Activated CD4-positive, alpha-beta memory T cell treated with anti-CD3 and anti-CD28 coated beads for 36 hours (primary cell): ENCODE measurements at places on chromosomes 5 and 9.

DNA sequence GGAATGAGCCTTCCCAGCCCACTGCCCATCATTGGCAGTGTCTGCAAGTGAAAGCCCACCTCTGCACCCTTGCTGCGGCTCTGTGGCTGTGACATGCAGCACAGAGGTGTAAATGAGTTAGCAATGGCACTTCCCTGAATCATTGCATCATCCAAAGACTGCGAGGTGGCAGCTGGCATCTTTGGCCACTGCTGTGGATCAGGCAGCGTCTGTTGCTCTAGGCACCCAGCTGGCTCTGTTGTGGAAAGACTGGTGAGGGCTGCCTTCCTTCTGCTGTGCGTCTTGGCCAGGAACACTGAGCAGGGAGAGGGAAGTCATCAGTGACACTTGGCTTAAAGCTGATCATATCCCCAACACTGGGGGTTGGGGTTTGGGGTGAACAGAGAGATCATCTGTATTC is 64.5 kb downstream of the MFAP3 start:
- no peak for DNase-seq

DNA sequence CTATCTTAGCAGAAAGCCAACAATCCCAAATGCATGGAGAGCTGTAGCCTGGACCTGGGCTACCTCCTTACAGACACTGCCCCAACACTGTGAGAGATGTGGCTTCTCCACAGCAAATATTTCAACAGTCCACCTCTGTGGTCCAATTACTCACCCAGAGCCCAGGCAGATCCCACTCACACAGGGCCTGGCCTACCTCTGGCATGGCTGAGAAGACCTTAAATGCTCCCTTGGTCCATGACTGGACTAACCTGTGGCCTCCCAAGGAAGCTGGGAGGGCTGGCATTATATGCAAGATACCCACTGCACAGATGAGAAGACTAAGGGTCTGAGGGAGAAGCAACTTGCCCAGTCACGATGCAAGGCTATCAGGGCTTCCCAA is 22.8 kb upstream of the SLC25A51 start:
- no peak for DNase-seq

DNA sequence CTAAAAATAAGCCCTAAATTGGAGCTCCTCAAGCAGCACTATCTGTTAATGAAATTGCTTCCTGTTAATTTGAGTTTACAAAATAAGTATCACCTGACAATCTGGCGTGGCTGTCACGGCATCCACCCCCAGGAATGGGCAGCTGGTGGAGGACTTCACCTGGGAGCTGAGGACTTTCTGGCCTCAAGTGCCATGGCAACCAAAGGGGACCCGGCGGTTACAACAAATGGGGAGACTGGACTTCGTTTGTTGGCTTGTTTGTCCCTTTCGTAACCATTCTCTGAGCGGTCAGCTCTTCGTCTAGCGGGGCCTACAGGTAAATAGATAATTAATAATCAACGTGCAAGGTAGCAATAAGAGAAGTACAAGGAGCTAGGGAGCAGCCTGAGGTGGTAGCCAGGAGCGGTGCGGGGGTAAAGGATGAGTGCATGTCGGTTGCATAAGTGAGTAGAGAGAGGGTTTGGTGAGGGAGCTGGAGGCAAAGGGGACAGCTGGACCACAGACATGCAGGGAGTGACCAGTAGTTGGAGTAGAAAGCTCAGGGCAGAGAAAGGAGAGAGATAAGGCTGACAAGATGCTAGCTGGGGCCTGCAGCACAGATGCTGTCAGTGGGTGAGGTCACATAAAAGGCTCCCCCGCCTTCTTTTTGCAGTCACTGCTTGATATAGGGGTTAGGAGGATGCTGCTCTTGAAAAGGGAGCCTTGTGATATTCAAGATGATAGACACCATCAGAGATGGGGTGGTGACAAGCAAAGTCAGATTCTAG is 62.5 kb downstream of the HSPA4 start:
- DNase-seq = no peak

DNA sequence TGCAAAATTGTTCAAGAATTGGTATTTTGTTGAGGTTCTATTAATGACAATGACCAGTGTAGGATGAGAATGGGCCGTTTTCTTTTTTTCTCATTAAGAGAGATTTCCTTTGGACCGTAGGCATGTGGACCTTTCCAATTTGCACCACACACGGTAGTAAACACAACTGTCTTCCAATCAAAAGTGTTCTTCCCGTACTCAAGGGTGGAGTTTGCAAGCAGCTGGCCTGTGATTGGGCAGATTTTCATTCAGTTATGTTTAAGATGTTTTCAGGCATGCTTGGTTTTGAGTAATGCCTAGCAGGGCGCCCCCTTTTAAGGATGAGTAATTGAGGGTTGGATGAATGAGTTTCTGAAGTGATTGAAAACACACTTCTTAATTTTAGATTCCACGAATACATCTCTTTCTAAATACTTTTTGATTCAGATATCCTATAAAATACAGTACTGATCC is 2.5 kb downstream of the KDM3B start:
- DNase-seq = peak; percentile 79

- DNase-seq = peak; percentile 29
These were observed 7.2 kb downstream of the INSL6 start for GRCh38 chr9:5178126-5178805.

GRCh38 chr9:68817079-68817875 is 112.2 kb downstream of the PIP5K1B start:
- no peak for DNase-seq

DNA sequence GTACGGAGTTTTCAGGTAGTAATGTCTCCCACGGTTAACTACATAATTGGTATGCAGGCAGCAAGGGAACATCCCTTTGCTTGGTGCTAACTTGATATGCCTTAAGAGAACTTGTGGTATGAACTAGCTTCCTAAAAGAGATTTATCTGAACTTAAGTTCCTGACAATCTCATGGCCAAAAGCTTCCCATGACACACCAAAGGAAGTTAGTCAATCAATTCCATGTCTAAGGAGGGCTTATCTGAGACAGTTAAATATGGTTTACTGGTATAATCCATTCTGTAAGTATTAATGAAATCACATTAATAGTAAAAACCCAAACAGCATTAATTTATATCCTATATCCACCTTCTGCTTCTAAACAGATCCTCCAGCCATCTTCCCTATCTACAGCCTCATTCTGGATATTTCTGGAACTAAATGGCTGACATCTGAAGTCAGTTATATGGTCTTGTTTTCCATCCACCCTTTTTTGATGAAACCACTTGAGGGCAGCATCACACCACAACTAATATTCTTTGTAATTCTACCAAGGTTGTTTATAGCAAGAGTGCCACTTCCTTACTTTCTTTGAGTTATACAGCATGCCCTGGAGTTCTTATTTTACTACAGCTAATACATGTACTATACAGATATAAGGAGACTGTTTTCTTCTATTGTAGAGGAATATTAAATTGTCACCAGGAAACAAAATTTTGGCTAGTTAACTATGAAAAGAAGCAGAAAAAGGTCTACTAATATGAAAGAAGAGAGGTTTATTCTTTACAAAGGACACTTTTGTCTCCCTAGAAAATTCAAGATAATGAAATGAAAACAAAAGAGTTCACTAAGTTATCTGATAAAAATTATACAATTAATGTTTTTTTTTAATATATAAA is 34.7 kb downstream of the SHOC1 start:
- DNase-seq = peak; percentile 22

DNA sequence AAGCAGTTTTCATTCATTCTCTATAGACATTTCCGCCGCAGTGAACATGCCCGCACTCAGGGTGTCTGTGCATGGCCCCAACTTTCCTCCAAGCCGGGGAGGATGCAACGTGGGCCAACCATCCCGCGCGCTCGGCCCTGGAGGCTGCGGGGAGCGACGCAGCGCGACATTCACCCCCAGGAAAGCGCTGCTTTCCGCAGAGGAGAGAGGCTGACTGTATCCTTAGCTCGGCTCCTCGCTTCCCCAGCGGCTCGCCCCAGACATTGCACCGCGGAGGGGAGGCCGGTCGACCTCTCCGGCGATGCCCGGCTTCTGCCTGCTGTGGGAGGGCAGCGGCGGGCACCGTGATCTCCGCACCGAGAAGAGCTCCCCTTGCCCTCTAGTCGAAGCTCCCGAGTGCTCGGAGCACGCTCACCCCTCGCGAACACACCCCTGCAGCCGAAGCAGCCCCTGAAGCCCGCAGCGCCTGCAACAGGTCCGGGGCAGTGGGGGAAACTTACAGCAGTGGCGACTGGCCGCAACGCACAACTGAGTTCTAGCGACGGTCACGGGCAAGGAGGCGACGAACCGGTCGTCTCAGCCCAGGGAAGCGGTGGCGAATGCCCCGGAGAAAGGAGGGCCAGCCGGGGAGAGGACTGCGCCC is 600 bp downstream of the ENC1 start:
- DNase-seq = peak; percentile 54

DNA sequence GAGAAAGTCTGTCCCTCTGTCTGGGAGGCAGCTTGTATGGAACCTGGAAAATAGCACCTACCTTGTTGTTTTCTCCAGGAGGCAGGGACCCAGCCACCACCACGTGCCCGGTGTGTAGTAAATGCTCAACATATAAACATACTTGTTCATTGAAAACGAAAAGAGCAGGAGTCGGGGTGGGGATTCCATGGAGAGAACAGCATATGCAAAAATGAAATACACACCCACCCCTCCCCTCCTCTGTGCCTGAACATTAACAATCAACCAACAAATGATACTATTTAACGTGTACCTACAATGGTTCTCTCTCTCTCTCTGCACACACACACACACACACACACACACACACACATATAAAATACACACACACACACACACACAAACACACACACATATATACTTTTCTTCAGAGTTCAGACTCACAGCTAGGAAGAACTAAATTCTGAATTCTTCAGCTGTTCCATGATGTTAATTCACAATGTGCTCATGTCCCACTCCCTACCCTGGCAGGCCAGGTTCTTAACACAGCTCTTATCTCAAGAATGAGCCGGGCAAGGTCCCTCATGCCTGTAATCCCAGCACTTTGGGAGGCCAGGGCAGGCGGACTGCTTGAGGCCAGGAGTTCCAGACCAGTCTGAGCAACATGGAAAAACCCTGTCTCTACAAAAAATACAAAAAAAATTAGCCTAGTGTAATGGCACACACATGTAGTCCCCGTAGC is 16.3 kb upstream of the DENND1A start:
- no peak for DNase-seq

DNA sequence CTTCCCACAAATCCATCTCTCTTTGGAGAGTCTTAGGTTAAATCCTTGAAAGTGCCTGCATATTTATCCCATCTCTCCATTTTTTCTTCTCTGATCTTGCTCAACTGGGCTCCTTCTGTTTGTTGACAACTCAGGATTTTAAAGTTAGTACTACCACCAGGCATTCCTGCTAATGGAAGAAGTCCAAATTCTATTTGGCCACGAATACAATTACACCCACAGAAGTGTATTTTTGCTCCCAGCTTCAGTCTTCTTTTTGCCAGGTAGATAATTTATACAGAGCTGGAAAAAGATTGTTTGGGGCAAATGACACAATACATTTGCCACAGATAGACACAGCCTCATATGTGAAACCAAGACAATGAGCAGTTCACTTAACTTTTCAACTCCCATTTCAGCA is 74.8 kb downstream of the CETN3 start:
- no peak for DNase-seq

GRCh38 chr5:137113939-137114338 is 385.2 kb downstream of the SPOCK1 start:
- no peak for DNase-seq

DNA sequence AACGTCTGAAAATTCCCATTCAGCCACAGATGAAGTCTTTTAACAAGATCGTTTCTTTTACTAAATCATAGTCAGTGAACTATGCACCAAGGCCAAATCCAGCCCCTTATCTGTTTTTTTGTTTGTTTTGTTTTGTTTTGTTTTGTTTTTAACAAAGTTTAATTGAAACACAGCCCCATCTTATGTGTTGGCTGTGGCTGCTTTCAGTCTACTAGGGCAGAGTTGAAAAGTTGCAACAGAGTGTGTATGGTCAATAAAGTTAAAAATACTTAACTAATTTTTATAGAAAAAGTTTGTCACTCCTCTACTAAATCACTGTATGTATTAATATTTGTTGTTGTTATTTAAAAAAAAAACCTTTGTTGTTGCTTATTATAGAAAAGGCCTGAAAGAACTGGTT is 137.1 kb downstream of the CAAP1 start:
- no peak for DNase-seq

- no peak for DNase-seq
These were observed 378.5 kb downstream of the MLLT3 start for GRCh38 chr9:20243841-20244240.

DNA sequence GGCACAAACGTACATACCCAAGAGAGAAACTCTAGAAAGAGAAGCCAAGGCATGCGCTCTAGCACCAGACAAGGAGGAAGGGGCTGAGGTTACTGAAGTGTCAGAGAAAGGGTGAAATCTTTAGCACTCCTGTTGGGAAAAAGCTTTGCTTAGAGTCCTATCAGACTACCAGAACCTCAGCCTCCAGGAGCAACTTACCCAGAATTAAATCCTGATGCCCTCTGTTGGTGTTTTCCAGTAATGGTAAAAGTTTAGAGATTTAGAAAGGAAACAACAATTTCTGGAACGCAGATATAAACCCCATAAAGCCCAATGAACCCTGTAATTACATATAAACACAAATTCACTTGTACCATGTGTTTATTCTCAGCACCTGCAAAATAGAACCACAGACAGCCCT is 33.2 kb upstream of the ASTN2 start:
- DNase-seq = no peak

- DNase-seq = no peak
These were observed 1.6 kb downstream of the ACSL6 start for GRCh38 chr5:132009706-132010405.

DNA sequence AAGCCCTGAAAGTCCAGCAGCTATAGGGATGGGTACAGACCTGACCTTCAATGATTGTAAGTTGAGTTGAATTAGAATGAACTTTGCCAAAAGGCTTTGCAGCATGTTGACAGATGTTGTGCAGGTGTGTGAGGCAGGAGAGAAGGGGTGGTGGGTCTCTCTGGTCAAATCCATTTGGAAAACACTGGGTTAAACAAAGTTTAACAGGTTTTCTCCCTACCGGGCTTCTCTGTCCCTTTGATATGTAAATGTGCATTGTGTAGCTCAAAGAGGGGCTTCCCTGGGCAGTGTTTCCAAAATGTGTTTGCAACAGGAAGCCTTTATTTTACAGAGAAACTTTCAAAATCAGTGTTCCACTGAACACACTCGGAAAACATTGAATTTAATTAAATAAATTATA is 72.1 kb upstream of the BRINP1 start:
- no peak for DNase-seq

DNA sequence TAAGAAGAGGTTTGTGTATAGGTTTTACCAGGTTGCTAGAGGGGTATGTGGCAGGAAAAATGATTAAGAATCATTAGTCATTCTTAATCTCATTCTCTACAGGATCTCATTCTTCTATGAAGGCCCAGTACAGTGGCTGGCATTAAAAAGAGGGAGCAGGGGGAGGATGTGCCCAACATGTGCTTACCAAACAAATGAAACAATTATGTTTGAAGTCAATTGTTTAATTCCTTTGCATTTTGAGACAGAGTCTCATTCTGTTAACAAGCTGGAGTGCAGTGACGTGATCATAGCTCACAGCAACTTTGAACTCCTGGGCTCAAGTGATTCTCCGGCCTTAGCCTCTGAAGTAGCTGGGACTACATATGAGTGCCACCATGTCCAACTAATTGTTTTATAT is 23.0 kb downstream of the FNIP1 start:
- DNase-seq = no peak
